ENCODE measurements at places on chromosomes 2 and 18.
A peak's percentile ranks its signal among the peaks of the same experiment; 100 is the strongest.

DNA sequence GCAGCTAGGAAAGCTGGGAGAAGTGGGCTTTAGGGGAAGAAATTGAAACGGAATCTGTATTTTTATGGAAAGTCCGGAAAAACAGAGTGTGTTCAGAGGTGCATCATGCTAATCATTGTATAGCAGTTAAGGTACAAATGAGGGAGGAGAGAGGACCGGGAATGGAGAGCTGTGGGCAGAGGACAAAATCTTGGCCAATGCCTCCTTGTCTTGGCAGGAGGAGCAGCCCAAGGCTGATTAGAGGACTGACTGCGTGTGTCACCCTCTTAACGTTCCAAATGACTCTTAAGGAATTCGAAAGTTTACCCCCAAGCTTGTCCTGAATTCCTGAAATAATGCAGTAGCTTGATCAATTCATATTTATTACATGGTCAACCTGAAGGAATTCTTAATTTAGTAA, 81.0 kb downstream of the ZNF236 start:
- DNase-seq, result no peak

GRCh38 chr2:138703242-138703641, 76.9 kb downstream of the NXPH2 start:
- DNase-seq, result no peak

GRCh38 chr2:9761577-9761976, 81.7 kb upstream of the TAF1B start:
- DNase-seq, result no peak

GRCh38 chr18:76515576-76515975, 20.5 kb upstream of the ZNF516 start:
- DNase-seq, result no peak

- DNase-seq, result no peak
These were observed 54.5 kb downstream of the RASGRP3 start for GRCh38 chr2:33530690-33531548.

- DNase-seq, result no peak
These were observed 111.4 kb downstream of the THADA start for GRCh38 chr2:43484323-43484930.

DNA sequence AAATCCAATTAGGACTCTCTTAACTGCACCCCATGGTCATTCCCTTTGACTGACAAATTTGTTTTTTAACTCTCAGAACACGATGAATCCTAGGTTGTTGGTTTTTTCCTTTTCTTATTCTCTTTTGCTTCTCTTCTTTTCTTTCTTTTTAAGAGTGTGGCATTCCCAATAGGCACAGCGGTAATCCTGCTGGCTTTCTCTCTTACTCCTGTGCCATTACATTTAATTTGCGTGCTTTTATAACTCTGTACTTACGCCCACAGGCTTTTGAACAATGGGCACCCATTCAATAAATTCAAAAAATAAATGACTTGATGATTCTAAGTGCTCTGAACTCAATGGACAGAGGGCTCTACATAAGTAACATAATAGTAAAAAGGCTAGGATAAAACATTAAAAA, 189.0 kb upstream of the SMAD7 start:
- DNase-seq, result no peak

- no peak for DNase-seq
These were observed 138.9 kb upstream of the CAVIN2 start for GRCh38 chr2:191985740-191986139.

GRCh38 chr18:68676913-68677312, 38.0 kb downstream of the TMX3 start:
- no peak for DNase-seq

DNA sequence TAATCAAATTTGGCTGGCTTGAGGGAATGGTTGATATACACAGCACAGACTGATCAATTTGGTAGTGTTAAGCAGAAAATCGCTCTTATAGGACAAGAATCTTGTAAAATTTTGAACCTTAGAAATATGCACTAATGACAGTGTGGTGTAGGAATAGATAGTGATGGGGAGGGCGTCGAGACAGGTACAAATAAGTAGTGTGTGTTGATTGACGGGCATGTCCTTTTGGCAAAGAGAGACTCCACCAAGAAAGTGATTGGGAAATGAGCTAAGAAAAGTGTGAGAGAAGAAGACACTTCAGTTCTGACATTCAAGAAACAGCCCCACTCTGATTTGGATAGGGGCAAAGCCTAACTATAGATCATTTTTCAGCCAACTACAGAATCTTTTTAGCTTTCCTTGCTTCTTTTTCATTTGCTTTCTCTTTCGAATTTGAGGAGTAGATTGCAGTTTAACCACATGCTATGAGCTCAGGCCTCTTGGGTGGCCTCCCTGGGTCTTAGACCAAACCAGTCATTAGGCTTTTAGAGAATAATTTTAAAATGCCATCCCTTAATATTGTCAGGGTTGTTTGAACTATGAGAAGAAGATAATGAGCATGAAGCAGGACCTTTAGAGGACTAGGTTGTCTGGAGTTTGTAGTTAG, 127.1 kb downstream of the CERS6 start:
- DNase-seq, result no peak

- DNase-seq, result no peak
These were observed 6.5 kb downstream of the MFSD2B start for GRCh38 chr2:24016376-24016761.

- DNase-seq, result no peak
These were observed 17.8 kb upstream of the ATL2 start for GRCh38 chr2:38394903-38395341.

DNA sequence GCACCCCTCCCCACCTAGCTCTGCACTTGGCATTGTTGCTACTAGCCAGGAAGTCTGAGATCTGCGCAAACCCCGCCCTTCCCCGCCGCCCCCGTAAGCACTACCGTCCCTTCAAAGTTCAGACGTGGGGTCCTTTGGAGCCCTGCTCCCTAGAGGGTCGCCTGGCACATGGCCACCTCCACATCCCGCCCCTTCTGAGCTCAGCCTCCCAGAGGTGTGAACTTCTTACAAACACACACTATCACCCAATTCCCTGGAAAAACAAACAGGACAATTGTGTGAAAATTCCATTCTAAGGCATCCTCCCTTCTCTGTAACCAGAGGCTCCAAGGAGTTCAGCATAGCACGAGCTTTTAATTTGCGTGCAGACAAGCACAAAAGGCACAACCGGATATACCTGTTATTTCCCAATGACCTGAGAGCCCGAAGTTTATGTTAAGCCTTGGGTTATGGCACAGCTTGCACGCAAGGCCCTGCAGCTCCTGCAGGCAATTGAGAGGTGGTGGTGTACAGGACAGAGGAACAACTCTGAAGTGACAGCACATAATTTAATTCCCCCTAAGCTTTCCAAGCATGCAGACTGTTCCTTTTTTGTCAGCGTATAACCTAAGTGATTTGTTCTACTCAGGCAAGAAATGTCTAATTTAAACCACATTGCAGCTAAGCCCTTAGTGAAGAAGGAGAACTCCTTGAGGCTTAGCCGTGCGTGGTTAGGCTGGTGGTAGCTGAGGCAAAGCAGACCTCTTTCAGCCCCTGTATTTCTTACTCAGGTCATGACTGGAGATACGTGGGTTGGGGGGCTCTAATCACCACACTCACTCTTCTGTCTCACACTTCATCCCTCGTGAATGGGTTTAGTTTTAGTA, 20.3 kb upstream of the CYP1B1 start:
- peak; percentile 21 for DNase-seq

- DNase-seq, result no peak
These were observed 30.3 kb upstream of the AFTPH start for GRCh38 chr2:64493788-64494187.

DNA sequence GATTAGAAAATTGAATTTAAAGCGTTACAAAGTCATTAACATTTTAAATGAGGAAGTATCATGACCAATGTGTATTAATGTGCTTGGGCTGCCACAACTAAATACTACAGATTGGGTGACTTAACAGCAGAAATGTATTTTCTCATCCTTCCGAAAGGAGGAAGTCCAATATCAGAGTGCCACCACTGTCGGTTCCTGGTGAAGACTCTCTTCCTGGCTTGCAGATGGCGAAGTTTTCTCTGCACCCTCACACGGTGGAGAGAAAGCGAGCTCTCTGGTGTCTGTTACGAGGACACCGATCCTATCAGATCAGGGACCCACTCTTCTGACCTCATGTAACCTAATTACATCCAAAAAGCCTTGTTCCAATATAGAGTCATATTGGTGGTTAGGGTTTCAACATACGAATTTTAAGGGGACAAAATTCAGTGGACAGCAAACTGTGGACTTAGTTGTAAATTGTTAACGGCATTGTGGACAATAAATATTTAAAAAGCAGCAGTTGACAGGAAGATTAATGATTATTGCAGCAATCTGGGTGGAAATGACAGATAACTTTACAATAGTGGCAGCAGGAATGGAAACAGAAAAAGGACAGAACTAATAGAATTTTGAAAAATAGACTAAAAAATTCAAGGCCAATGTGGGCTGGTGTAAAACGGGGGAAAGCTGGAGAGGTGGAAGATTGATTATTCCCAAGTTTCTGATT, 35.1 kb upstream of the CYRIA start:
- no peak for DNase-seq

GRCh38 chr2:49643149-49643548, 488.8 kb upstream of the FSHR start:
- DNase-seq, result no peak

GRCh38 chr2:230443541-230443940, 27.5 kb downstream of the SP100 start:
- DNase-seq, result no peak

- no peak for DNase-seq
These were observed 77.3 kb downstream of the GAREM1 start for GRCh38 chr18:32393407-32393806.

- DNase-seq, result no peak
These were observed 187.1 kb downstream of the NRP2 start for GRCh38 chr2:205869439-205869838.

GRCh38 chr2:181790716-181791649, 100.5 kb upstream of the ITPRID2 start:
- peak; percentile 15 for DNase-seq

GRCh38 chr2:221482666-221483455, 89.2 kb downstream of the EPHA4 start:
- no peak for DNase-seq

- no peak for DNase-seq
These were observed 14.0 kb downstream of the ANXA4 start for GRCh38 chr2:69755862-69756467.

- DNase-seq, result no peak
These were observed 34.9 kb downstream of the CDC42EP3 start for GRCh38 chr2:37636381-37637066.

DNA sequence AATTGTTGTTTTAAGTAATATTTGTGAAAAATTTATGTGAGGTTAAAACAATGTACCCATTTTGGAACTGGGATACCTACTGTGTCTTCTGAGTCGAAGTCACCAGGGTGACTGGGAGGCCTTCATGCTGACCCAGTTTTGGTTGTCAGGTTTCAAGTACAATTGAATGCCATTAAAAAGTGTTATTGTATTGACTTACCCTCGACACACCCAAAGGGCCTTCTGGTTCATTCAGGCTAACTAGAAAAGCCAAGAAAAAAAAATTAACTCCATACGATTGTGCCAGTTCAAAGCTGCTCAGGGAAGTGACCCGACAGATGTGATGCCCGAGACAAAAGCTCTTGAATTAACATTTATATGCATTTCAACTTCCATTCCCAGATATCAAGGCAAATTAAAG, 190.0 kb downstream of the ST6GAL2 start:
- DNase-seq, result no peak

DNA sequence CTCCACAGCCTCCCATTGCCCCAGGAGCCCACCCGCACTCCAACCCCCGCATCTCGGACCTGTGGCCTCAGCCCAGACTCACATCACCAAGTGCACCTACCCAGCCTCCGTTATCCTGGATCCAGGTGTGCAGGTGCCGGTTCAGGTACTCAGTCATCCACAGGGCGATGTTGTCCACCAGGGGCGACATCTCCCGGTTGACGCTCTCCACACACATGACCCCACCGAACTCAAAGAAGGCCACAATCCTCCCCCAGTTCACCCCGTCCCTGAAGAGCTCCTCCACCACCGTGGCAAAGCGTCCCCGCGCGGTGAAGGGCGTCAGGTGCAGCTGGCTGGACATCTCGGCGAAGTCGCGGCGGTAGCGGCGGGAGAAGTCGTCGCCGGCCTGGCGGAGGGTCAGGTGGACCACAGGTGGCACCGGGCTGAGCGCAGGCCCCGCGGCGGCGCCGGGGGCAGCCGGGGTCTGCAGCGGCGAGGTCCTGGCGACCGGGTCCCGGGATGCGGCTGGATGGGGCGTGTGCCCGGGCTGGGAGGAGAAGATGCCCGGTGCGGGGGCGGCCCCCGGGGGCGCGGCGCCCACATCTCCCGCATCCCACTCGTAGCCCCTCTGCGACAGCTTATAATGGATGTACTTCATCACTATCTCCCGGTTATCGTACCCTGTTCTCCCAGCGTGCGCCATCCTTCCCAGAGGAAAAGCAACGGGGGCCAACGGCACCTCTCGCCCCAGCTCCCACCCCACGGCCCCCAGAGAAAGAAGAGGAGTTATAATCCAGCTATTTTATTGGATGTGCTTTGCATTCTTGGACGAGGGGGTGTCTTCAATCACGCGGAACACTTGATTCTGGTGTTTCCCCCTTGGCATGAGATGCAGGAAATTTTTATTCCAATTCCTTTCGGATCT, 1.3 kb downstream of the BCL2 start:
- peak; percentile 88 for DNase-seq

DNA sequence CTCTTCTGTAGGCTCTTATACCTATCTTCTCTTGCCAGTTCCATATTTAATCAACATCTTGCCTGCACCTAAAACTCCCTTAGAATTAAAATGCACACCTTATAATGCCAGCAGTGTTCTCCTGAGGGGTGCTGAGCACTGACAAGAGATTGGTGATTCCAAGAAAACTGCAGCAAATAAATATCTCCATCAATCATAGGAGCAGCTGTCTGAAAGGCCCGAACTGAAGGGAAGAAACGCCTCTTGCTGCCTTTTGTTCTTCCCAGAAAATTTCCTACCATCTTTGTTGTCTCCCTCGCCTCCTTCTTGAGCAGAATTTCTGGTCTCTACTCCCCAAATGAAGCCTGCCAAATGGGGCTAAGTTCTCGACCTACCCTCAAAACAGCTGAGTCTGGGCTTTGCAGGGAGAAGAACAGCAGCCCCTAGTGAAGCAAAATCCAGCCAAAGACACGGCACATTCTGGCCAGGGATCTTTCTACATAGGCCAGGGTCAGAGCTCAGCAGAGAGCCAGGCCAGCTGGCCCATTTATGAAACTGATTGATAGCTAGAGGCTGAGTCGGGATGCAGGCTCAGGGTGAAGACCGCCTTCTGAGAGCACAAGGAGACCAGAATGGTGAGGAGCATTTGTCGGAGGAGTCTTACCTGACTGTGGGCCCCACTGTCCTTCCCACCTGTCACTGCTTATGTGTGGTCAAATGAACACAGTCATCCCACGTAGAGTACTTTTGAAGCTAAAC, 20.4 kb upstream of the TMEM247 start:
- DNase-seq, result no peak

GRCh38 chr2:239132156-239132709, 268.6 kb downstream of the HDAC4 start:
- no peak for DNase-seq

- DNase-seq, result no peak
These were observed 57.5 kb downstream of the AAK1 start for GRCh38 chr2:69585855-69586555.

DNA sequence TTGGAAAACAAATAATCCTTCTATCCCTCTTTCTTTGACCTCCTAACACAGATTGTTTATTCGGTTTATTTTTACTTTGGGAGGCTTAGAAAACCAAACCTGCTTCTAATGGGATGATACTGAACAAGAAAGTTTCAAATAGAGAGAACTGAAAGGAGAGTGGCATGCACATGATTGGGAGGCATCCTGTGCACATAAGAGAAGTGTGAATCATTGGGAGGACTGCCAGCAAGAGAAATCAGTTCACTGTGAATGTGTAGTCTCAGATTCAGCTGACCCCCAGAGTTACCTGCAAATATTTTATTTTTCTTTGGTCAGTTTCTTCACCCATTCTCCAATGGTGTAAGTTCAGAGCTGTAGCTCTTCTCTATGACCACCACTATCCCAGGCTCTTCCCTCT, 1363.2 kb upstream of the ACVR2A start:
- no peak for DNase-seq
